ENCODE measurements at places on chromosomes 5 and 9.

- no peaks in the 10 kb centered on the region for H3K27me3 ChIP-seq
- H3K36me3 ChIP-seq = no peaks in the 10 kb centered on the region
- H3K4me1 ChIP-seq = no peaks in the 10 kb centered on the region
- no peak overlapping the region for H3K27ac ChIP-seq
Measured at GRCh38 chr9:11269036-11269435, 656.2 kb upstream of the PTPRD start.

GRCh38 chr9:108254236-108254635 lies 601.5 kb downstream of the ACTL7B start:
- H3K27me3 ChIP-seq = peaks cover 9% of the 10 kb centered on the region
- H3K4me3 ChIP-seq = no peak overlapping the region
- no peak for DNase-seq
- H3K4me1 ChIP-seq = no peaks in the 10 kb centered on the region
- no peaks in the 10 kb centered on the region for H3K36me3 ChIP-seq

- H3K4me1 ChIP-seq = peaks cover 48% of the 10 kb centered on the region
- no peak overlapping the region for H3K4me3 ChIP-seq
- no peaks in the 10 kb centered on the region for H3K27me3 ChIP-seq
Measured at GRCh38 chr9:114895521-114895991, 34.8 kb downstream of the TNFSF8 start.

GRCh38 chr9:86903734-86904085 lies 43.6 kb downstream of the GAS1 start:
- no peaks in the 10 kb centered on the region for H3K4me1 ChIP-seq
- peaks cover 38% of the 10 kb centered on the region for H3K27me3 ChIP-seq
- no peak overlapping the region for H3K4me3 ChIP-seq

Measured in activated B cell treated with CpG ODN at 0.5 μM for 24 hours (primary cell).